AG04450 (cell line): ENCODE measurements at places on chromosomes 16 and 17.

DNA sequence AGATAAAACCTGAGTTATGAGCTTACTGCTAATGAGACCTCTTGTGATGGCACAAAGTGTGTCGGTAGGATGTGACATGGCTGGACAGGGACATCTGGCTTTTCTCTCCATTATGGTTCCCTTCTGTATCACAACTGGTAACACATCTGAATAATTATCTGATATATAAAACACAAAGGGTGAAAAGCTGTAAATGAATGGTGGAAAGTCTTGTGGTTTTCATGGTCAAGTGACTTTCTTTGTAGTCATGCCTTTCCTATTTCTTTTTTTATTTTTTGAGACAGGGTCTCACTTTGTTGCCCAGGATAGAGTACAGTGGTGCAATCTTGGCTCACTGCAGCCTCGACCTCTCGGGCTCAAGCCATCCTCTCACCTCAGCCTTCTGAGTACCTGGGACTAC is 35.3 kb upstream of the ZFHX3 start:
- no peak for DNase-seq

DNA sequence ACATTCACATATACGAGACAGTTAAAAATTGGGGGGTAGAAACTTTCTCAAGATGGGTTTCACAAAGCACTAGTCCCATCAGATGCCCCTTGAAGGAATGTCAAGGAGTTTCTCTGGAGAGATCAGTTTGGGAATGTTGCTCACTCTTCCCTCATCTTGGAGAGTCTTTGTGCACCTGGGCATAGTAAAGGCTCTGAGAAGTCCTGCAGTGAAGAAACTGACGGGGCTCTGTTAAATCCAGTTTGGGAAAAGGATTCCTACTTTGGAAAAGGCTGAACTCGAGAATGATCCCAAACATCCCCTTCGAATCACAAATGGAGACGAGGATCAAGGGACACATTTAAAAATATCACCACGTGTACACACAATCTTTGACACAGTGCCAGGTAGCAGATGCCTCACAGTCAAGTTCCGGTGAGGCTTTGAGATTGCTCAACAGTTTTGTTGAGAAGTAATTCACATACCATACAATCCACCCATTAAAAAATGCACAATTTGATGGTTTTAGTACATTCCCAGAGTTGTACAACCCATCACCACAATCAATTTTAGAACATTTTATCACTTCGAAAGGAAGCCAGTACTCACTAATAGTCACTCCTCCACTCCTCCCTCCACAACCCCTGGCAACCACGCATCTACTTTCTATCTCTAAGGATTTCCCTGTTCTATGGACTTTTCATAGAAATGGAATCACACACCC is 203.4 kb upstream of the FOXF1 start:
- peak; percentile 60 for DNase-seq

DNA sequence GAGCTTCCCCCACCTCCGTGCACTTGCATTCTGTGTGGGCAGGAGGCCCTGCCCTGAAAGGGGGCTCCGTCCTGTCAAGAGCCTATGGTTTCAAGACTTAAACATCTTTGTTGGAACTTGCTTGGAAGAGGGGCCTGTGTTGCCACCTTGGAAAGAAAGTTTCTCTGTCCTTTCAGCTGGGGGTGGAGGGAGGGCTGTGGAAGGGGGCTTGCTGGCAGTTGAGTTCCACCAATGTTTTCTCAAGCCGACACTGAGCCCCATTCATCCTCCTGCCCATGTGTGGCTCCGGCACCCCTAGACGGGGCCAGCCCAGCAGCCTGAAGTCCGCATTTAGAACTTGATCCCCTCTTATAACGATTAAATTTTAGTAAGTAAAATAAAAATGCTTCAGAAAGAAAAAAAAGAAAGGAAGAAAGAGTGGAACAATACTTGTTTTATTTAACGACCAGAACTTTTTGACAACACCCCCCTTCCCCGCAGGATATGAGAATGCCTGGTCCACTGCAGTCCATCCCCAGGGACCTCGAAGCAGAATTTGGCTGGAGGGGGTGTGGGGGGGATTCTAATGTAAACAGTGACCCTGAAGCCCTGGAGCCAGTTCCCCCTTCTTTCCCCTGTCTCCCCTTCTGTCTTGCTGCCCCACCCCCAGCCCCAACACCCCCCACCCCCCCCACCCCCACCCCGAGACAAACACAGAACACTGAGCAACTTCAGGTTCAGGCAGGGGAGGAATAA is 26.9 kb upstream of the CLEC18A start:
- DNase-seq = no peak

DNA sequence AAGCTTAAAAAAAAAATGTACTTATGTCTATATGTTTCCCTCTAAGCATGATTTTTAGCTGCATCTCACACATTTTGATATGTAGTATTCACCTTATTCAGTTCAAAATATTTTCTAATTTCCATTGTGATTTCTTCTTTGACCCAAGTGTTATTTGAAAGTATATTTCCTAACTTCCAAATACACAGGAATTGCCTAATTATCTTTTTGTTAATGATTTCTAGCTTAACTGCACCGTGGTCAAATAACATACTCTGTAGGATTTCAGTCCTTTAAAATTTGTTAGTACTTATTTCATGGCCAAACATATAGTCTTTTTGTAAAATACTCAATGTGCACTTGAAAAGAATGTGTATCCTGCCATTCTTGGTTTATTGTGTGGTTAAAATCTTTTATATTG is 11.3 kb downstream of the TMEM220 start:
- DNase-seq = no peak

DNA sequence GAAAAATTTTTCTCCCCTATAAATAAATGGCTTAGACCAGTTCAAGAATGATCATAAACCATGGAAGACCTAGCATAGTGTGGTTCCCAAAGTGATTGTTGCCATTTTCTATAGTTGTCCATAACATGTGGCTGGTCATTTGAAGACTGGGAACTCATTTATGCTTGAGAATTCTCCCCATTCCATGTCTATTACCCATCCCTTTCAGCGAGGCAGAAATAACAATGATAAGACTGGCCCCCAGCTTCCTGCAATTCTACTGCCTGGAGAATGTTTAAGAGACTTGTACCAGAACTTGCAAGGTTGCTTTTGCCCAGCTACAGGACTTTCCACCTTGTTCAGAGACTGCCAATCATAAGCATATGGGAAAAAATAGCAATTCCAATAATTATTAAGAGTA is 146.5 kb upstream of the CDH11 start:
- no peak for DNase-seq

- DNase-seq = no peak
These were observed 3.4 kb downstream of the LYRM1 start for GRCh38 chr16:20903899-20904506.

DNA sequence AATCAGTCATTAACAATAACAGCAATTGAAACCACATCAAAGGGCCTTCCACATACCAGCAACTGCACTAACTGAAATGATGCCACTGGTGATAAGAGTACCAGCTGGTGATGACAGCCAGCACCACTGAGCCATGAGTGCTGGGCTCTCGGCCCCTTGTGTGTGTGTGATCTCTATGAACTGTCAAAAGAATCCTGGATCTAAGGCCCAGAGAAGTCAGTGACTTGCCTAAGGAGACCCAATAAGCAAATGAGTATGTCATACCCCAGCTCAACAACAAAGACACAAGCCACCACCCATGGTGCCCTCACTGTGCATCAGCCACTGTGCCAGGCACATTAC is 220.9 kb downstream of the ZNF423 start:
- no peak for DNase-seq

- no peak for DNase-seq
These were observed 14.4 kb upstream of the ZNF750 start for GRCh38 chr17:82854226-82854625.

DNA sequence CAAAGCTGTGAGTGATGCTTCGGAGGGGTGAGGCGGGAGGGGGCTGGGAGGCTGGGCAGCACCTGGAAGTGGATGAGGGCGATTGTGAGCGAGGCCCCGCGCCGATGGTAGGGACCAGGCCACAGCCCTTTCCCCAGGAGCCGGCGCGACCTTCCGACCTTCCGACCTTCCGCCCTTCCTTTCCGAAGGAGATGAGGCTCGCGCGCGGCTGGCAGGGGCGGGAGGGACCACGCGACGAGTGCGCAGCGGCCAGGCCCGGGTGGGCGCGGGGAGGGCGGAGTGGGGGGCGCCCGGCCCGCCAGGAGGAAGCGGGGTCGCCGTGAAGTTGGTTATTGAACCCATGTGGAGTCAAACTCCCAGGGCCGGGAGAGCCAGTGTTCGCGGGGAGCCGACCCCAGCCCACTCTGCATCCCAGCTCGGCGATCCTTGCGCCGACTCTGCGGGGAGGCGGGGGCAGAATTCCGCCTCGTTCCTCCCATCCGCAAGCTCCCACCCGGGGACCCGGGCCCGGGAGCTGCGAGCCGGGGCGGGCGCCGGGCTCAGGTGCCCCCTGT is 56.6 kb downstream of the RAP1GAP2 start:
- DNase-seq = no peak

DNA sequence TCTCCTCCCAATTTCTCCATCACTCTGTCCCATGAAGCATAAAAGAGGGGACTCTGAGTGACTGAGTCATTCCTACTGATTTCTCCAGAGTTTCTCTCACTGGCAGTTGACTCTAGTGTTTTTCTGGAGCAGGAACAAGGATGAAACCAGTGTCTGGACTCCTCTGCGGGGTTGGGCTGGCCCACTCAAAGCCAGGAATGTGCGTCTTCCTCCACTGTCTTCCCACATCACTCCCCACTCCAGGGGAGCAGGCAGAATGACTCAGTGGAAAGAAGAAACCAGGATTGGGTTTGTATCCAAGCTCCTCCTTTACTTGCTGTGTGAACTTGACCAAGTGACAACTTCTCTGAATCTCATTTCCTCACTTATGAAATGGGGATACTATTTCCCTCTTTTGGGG is 497.5 kb upstream of the SALL1 start:
- DNase-seq = no peak

DNA sequence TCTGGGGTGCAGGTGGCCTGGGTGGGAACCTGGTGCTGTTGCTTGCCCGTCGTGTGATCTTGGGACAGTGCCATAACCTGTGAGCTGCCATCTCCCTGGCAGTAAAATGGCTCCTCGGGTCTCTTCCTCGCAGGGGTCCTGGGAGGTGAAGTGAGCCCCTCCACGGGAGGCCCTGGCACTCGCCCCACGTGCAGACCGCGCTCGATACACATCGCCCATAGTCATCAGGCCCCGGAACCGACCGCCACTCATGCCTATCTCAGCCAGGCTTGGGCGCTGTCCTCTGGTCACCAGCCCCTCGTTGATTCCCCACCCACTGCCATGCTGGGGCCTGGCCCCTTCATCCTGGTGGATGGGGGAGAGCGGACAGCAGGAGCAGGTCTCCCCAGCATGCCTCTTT is 21.5 kb upstream of the OSGIN1 start:
- no peak for DNase-seq

DNA sequence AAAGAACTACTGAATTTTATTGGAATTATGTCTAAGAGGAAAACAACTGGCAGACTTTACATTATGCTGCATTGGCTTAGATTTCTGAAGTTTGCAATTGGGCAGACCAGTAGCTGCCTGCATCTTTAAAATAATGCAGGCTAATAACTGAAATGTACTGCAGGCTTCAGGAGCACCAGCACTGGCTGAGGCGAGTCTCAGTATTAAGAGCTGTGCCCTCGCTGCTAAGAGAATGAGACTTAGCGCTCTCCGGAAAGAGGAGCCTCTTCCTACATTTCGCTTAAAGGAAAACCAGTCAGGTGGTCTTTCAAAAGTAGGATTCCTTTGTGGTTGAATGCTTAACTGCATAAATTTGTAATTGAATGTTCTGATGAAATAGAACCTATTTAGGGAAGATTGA is 885 bp downstream of the CNTNAP4 start:
- no peak for DNase-seq
